ENCODE measurements at places on chromosomes 2 and 18.

- peak; percentile 82 for DNase-seq
Measured at GRCh38 chr2:228846161-228846560, 424.9 kb downstream of the PID1 start.

DNA sequence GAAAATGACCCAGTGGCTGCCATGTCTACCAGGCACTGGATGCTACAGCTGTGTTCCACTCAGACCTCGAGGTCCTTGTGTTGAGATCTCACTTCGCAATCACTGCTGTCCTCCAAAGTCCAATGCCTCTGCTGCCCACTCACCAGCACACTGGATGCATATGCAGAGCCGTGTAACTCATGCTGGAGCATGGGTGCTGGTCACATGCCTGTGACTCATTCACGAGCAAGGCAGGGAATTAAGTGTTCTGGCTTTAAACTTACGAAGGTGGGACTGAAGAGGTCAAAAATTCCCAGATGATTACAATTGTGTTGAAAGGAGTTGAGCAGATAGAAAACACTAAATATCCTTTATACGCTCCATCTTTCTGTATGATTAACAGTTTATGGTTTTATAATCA lies 417.5 kb downstream of the NUP35 start:
- DNase-seq = peak; percentile 13

DNA sequence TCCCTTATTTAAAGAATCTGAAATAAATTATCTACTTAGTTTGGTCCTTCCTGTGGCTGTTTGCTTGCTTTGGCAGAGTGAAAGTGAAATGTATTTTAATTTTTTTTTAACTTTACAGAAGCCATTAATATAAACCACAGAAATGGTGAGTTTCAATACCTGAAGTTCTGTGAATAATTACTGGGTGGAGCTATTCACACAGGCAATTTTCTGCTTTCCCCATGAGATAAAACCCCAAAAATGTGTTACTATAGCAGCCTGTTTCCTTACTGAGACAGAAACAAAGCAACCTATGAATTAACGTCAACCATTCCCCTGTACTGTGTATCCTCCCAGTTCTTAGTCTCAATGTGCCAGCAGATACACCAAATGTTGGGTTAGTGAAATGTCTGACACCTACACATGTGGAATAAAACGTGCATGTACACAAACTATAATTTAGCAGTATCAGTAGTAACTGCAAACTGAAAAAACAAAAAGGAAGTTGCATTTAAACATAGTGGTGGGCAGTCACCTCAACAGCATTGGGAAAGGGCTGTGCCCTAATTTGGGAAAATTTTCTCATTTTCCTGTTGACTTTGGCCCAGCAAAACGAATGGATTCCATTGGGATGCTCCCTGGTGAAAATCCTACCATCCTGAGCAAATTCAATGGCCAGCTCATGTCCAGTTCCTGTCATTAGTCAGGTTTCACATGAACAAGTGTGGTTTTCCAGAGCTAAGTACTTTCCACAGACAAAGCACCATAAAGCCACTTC lies 73.1 kb upstream of the RMDN2 start:
- no peak for DNase-seq

GRCh38 chr18:61703508-61703907 lies 189.3 kb downstream of the RNF152 start:
- DNase-seq = peak; percentile 67

DNA sequence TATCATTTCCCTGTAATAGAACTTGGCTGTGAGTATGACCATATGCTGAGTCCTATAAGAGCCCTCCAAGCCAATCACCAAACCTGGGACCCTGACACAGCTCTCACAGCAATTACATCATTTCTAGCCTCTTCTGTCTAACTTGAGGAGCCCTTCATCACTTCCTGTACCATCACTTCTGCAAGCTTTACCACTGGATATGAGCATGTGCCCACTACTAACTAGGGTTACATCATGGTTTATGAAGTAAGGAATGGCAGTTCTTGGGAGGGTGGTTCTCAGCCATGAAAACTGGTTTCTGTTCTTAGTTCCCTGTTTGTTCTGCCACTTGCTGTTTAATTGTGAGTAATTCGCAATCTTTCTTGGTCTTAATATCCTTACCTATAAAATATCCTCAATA lies 31.0 kb upstream of the EPB41L3 start:
- no peak for DNase-seq

- no peak for DNase-seq
Measured at GRCh38 chr18:24369426-24369825, 28.2 kb downstream of the OSBPL1A start.

GRCh38 chr2:34899079-34899478 lies 1300.0 kb upstream of the FAM98A start:
- no peak for DNase-seq

DNA sequence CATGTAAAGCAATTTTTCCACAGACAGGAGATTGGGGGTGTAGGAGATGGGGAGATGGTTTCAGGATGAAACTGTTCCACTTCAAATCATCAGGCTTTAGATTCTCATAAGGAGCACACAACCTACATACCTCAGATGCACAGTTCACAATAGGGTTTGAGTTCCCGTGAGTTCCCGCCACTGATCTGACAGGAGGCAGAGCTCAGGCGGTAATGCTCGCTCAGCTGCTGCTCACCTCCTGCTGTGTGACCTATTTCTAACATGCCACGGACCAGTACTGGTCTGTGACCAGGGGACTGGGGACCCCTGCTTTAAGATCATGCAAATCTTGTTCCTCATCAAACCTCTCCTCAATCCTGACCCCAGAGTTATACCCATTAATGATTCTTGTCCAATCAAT lies 70.1 kb downstream of the RPE start:
- DNase-seq = no peak

DNA sequence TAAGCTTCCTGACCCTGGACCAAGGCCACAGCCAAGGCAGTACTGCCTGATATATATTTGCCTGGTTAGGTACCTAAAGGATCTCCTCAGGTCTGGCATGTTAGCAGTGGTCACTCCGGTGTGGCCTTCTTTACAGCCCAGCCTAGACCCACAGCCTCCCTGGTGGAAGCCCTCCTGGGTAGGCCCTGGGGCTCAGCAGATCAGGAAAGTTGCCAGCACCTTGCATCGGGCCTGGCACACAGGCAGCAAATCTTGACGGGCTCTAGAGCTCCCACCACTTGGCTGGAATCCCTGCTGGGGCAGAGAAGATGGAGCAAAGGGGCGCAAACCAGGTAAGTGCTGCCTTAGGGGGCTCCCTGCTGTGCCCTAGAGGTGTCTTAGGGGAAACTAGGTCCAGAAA lies 40.9 kb upstream of the ATP6V1B1 start:
- no peak for DNase-seq

- DNase-seq = peak; percentile 65
Measured at GRCh38 chr2:150938527-150938926, 323.1 kb downstream of the RBM43 start.

- peak; percentile 19 for DNase-seq
Measured at GRCh38 chr2:113282747-113283533, 4.2 kb upstream of the PAX8 start.

DNA sequence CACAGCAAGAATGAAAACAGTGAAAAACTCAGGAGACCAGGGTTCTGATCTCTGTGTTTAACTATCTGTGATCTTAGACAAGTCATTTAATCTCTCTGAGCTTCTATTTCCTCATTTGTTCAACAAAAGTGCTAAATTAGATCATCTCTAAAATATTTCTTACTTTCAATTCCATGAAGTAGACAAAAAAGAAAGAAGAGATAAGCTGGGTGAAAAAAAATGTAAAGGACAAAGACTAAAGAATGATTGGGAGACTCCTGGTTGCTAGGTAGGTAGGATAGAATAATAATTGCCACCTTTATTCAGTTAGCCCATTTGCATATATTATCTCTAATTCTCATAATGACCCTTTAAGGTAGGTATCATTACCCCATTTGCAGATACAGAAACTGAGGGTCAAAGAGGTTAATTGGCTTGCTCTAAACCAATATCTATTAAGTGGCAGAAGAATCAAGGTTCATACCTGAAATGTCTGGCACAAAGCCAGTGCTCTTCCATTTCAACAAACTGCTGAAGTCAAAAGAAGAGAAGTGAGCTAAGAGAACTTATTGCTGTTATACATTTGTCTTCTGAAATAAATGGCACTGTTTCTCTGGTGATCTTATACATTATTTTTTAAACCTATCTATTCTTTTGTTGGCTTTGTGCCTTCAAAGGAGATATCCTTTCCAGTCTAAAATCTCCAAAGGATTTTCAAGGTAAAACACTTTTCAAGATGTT lies 141.7 kb downstream of the OTX1 start:
- DNase-seq = no peak

- DNase-seq = no peak
Measured at GRCh38 chr2:4909346-4910009, 782.7 kb upstream of the SOX11 start.

GRCh38 chr2:158142165-158142564 lies 40.5 kb downstream of the UPP2 start:
- no peak for DNase-seq

DNA sequence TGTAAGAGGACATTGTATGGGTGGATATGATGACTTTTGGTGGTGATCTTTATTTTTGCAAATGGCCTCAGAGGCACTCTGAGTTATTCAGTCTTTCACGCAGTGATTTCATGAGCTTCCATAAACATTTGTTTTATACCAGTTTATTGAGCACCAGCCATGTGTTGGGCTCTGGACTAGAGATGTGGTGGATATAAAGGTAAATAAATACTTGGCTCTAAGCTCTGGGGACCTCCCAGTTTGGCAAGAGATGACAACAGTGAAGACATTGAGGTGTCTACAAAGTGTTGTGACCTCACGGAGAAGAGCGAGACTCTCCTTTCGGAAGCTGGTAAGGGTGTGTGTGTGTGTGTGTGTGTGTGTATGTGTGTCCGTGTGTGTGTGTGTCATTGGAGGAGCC lies 146.4 kb downstream of the TANC1 start:
- DNase-seq = no peak

- peak; percentile 53 for DNase-seq
Measured at GRCh38 chr2:100936972-100937542, 65.0 kb upstream of the RPL31 start.

GRCh38 chr2:179715871-179716270 lies 145.5 kb downstream of the ZNF385B start:
- no peak for DNase-seq

GRCh38 chr2:165629776-165630175 lies 160.3 kb downstream of the CSRNP3 start:
- no peak for DNase-seq

DNA sequence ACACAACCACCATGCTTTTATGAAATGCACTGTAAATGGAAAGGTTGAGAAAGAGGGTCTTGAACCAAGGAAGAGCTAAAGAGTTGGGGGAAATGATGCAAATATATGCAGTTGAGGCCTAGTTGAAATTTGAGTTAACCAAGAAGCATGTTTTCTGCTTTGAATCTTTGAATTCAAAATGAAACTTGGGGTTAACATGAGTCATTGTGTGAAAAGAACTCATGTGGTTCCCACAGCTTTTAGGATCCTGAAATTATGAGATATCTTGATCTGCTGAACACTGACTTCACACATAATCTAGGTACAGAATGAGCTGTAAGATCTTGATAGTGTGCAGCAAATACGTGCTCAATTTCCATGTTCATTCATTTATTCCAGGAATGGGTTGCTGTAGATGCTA lies 422.9 kb upstream of the TRIB2 start:
- DNase-seq = no peak

DNA sequence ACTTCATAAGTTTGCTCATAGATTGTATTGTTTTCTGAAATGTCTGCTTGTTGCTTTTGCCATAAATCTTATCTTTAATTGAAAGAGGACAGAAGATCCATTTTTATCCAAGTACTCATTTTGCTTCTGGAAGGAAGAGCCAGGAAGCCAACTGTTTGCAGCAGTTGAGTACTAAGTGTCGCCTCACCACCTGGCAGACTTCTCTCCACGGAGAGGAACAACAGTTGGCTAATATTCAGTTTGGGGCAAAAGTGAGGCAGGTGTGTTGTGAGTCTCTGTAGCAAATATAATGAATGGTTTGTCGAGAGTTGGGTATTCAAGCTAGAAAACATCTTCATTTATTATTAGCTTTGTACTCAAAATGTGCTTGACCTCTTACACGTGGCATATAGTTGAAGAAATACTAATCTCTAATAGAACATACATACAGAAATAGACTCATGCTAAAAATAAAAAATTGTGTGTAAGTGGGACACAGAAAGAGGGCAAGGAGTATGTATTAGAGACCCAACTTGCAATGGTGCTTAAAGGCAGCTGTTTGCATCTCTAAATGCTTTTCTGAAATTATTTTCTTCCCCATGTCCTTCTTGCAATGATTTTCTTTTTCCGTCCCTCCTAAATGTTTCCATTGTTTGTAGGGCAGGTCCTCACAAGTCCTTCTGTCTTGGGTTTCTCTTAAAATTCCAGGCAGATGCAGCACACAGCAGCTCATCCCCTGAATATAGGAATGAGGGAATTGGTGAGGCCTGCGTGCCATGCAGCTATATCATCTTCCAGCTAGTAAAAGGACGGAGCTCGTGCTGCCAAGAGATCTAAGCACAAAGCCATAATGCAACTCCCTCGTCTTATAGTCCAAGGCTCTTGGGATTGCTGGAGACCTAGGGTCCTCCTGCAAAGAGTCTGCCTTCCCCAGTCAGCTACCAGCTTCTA lies 44.8 kb upstream of the MAP3K20 start:
- no peak for DNase-seq

DNA sequence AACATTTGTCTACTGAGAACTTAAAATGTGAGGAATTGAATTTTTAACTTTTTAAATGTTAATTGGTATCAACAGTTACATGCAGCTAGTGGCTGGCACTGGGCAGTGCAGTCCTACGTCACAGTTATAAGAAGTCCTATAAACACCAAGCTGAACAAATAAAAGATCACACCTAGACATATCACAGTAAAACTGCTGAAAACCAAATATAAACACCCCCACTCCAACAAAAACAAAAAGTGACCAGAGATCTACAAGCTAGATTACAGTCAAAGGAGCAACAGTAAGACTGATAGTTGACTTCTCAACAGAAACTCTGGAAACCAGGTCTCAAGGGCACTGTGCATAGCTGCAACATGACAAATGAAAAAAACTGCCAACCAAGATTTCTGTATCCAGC lies 19.4 kb downstream of the TLK1 start:
- DNase-seq = peak; percentile 24

- peak; percentile 43 for DNase-seq
Measured at GRCh38 chr2:41859615-41860514, 188.0 kb upstream of the PKDCC start.

- no peak for DNase-seq
Measured at GRCh38 chr2:227772932-227773331, 27.2 kb downstream of the SCYGR8 start.

DNA sequence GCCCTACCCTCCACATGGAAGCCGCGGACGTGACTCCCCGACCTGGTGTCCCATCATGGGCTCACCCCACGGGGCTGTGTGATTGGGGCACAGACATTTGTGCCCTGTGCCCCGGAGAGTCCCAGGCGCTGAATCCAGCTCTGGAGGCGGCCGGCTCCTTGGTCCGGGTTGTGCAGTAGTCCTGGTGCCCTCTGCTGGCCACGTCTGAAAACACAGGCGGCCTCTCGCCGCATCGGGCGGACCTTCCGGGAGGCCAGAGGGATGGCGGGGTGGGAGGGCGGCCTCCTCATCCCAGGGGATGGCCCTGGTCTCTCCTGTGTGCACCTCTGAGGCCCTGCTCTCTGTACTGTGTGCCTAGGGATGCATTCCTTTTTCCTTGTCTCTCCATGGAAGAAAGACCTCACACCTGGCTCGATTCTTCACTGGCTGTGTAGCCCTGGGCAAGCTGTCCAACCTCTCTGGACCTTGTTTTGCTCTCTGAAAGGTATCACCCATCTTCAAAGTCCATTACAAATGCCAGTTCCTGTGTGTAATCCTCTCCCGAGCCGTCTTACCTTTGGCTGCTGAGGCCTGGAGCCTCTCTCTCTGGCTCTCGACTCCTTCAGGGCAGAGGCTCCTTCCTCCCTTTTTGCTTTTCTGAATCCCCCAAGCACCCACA lies 27.6 kb downstream of the CELF4 start:
- DNase-seq = peak; percentile 87

All from adipocyte (in vitro differentiated cells).